ENCODE measurements at places on chromosomes 13 and 19.

DNA sequence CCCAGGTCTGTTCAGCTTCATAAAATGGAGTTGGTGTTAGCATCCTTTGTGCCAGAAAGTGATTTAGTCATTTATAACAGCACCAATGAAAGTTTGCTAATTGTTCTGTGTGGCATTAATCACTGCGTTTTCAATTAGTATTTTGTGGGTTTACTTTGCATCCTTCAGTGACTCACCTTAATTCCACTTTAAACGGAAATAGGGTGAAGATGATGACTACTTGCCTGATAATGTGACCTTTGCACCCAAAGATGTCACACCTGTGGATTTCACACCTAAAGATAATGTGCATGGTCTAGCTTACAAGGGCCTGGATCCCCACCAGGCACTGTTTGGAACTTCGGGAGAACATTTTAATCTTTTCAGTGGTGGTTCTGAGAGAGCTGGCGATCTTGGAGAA, 15.0 kb downstream of the GPATCH1 start:
- no peak for DNase-seq

- DNase-seq: no peak
Measured at GRCh38 chr13:50460358-50460757, 383.1 kb downstream of the DLEU7 start.

DNA sequence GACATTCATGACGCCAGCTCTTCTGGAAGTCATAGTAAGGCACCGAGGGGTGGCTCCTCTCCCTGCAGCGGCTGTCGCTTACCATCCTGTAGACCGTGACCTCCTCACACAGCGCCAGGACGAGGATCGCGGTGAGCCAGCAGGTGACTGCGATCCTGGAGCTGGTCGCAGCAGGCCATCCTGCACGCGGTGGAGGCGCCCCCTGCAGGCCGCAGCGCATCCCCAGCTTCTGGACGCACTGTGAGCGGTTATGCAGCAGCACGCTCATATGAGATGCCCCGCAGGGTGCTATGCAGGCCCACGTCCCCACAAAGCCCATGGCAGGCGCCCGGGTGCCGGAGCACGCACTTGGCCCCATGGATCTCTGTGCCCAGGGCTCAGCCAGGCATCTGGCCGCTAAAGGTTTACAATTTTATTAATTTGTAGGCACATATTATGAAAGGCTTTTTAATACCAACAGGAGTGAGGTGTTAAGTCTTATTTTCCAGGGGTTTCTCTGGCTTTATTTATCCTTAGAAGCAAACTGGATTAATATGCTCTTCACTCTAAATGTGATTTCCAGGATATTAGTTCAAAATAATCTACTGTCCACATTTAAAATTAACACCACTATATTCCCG, 35.6 kb upstream of the PSPC1 start:
- no peak for DNase-seq

DNA sequence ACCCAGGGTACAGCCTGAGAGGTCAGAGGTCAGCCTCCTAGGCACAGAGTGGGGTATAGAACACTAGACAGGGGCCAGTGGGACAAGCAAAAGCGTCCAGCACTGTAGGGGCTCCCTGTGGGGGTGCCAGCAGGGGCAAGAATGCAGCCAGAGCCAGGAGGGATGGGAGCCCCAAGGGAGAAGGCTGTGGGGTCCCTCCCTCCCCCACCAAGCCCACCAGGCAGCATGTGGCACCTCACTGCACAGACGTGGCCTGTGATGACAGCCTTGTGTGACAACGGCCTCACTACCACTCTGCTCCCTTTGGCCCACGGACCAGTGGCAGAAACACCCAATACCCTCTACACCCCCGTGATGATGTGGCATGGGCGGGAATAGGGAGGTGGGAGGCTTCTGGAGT, 10.1 kb downstream of the ARMC6 start:
- DNase-seq: no peak

DNA sequence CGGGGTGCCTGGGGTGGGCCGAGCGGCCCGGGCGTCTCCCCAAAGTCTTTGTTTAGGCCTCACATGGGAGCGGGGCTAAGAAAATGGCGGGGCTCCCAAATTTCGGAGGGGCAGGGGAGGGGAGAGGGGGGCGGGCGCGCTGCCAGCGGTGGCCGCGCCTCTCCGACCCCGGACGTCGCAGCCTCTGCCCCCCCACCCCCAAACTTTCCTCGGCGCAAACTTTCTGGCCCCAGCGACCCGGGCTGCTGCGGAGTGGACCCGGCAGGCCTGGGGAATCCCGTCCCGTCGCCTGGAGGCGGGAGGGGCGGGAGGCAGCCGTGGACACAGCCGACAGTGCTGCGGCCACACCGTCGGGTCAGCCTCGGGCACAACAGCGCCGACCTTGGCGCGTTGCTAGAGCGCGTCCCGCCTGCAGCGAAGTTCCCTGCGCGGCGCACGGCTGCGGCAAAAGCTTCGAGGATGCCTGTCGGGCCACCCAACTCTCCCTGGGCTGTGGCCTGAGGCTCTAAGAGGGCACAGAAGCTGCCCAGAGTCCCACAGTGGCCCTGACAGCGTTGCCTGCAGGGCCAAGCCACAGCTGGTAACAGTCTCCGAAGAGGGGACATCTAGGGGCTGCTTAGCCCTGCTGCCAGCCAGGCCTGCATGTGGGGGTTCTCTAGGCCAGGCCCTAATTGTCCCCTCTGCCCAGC, 1.3 kb downstream of the NFIX start:
- no peak for DNase-seq

DNA sequence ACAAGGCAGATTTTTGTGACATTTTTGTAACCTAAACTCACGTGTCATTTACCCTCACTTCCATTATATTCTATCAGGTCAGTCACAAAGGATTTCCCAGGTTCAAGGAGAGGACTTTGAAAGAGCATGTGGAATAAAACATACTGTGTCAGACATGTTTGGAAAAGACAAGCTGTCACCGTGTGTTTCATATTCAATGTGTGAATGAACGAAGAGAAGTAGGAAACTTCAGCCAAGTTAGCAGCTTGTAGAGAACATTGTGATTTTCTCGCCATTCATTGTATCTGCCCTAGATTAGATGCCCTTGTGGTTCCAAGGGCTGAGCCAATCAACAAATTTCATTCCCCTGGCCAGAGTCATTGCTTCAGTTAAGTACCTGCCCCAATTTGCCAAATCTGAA, 2288.9 kb upstream of the PCDH20 start:
- no peak for DNase-seq

DNA sequence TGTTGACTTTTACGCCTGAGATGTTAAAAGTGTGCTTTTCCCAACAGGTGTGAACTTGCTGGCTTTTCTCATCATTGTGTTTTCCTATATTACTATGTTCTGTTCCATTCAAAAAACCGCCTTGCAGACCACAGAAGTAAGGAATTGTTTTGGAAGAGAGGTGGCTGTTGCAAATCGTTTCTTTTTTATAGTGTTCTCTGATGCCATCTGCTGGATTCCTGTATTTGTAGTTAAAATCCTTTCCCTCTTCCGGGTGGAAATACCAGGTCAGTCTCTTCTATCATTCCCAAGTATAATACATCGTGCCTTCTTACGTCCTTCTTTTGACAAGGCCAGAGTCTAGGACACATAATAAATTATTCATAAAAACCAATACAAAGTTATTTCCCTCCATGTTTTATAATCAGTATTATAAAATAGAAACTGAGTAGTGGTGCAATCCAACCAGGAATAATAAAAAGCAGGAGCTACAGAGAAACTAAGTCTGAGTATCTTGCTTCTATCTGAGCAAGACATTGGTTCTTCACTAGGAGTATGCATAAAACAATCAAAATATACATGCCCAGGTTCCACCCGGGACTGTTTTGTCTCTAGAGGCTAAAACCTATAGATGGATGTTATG, 57.9 kb downstream of the RXFP2 start:
- no peak for DNase-seq

DNA sequence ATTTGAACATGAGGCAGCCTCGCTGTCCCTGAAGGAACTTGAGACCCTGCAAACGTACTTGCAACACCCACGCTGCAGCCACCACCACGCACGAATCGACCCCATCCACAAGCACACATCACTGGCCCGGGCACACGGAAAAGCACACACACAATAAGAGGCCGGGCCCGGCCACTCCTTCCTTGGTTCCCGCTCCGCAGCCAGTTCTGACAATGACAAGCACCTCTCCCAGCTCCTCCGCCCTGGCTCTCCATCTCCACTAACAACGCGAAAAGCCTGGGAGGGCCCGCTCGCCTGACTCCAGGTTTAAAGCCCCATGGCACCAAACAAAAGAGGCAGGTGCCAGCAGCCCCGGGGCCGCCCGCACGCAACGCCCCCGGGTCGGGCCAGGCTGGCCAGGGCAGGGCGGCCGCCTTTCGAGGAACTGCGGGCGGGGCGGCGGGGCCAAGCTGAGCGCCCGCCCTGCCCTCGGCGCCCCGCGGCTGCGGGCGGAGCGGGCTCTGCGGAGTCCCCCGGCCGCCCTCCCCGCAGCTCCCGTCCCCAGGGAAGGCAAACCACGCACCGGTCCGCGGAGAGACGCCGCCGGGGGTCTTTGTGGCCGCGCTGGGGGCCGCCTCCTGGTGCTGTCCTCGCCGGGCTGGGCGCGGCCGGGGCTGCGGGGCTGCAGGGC, 495 bp downstream of the DCLK1 start:
- no peak for DNase-seq

DNA sequence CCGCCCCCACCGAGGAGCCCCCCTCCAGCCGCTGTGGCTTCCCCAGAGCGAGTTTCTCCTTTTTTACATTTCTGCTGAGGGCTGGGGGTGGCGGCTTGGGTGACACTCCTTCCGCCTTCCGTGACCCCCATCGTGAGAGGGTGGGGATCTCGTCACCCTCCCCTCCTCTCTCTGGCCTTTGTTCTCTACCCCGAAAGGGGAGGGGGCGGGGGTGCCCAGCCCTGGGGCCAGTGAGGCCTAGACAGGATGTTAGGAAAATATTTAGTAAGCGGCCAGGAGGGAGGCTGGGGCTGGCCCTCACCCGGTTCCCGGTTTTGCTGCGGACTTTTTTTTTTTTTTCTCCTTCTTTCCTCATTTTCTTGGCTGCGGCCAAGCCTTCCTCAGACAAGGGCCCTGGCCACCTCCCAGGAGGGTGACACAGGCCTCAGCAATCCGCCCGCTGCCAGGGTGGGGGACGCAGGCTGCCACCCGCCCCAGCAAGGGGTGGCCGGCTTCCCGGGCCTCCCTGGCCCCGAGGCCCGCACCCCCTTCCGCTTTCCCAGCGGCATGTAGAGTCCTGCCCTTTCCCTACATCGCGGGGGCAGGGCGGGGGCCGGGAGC, 3.9 kb downstream of the MIDN start:
- DNase-seq: no peak

GRCh38 chr13:80195649-80196048, 145.3 kb downstream of the SPRY2 start:
- DNase-seq: no peak

DNA sequence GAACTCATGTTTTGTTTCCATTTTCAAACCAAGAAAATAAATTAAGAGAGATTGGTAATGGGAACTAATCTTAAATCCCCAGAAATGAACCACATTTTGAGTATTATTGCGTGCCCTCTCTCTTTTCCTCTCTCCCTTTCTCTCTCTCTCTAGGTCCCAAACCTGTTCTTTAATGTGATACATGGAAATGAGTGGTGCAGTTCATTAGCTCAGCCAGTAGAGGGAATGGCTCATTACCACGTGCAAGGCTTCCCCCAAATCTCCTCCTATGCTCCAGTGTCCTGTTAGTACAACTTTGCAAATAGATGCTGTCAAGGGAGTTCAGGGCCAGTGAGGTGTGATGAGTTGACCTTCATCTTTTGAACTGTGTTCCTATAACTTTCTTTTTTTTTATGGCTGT, 178.4 kb downstream of the FGF9 start:
- no peak for DNase-seq

- DNase-seq: peak; percentile 75
Measured at GRCh38 chr19:46784262-46785053, 3.9 kb downstream of the SLC1A5 start.

DNA sequence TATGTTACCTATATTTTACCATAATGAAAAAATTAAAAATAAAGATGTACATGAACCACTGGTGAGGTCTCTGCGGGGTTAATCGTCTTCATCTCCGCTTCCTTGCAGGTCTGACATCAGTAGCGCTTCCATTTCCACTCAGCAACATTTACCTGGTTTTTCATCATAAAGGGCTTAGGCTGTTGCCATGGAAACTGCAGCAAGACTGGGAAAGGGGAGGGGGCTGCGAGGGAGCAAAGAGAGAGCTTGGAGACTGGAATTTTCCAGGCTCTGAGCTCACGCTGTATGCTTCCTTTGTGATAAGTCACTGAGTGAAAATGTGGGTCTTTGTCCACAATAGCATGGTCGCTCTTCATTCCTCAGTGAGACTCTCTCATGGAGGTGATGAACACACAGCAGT, 136.6 kb upstream of the USP29 start:
- DNase-seq: no peak

DNA sequence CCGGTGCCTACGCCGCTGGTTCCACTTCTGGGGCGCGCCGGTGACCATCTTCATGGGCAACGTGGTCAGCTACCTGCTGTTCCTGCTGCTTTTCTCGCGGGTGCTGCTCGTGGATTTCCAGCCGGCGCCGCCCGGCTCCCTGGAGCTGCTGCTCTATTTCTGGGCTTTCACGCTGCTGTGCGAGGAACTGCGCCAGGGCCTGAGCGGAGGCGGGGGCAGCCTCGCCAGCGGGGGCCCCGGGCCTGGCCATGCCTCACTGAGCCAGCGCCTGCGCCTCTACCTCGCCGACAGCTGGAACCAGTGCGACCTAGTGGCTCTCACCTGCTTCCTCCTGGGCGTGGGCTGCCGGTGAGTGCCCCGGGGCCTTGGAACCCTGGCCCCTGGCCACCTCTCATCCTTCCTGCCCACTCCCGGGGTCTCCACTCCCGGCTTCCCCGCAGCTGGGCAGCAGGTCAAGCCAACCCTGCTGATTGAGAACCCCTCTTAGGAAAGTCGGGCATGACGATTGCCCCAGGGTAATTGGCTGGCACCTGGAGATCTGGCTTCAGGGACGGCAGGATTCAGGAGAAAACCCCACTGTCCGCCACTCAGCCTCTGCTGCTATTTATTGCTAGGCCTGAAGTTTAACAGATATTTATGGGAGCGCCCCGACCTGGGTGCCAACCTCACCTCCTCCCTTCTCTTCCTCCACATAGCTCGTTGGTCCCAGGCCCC, 39.1 kb downstream of the TRPM4 start:
- DNase-seq: peak; percentile 29

- DNase-seq: peak; percentile 37
Measured at GRCh38 chr13:52845766-52846566, 2.5 kb downstream of the PCDH8 start.

DNA sequence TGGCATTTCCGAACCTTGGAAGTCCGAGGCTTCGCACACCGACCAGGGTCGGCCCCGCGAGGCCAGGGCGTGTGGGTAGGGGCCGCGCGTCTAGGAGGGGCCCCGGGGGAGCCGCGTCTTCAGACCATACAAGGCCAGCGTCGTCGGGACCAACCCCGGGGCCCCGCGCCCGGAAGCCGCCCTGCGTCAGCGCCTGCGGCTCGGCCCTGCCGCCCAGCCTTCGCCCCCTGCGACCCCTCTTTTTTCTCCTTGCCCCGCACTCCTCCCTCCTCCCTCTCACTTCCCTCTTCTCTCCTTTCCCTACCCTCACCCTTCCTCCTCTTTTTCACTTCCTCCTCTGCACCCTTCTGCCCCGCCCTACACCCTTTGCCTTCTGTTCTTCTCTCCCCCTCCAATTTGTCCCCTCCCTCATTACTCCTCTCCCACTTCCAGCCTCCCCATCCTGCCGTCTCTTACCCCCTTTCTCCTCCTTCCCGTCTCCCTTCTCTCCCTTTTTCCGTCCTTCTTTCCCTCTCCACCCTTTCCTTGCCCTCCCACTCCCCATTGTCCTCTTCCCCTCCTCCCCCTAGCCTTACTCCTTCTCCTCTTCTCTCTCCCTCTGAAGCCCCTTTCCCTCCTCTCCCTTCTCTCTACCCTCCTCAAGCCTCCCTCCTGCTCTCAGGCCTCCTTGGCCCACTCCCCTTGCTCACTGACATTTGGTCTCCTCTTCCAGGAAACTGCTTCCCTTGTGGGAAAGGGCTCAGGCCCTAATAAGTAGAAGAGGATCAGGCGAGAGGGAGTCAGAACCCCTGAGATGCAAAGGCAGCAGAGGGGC, 2.2 kb upstream of the PLEKHG2 start:
- DNase-seq: no peak

Data from NCI-H2107 (cell line).